Left colon (tissue), 2 donors: ENCODE measurements at places on chromosomes 11 and 22. TPM values are rescaled to one million over a fixed set of nuclear protein-coding genes. Genes with fewer than 3 reads are reported as not detected.

MTFP1 gene
- 34.9 TPM for total RNA-seq

- DNase-seq, result peak; percentile 93
These were observed 1.2 kb downstream of the SYVN1 start for GRCh38 chr11:65132988-65133700.

- DNase-seq, result peak; percentile 84
These were observed 51.0 kb upstream of the BARX2 start for GRCh38 chr11:129324533-129325175.

CDKN1C gene
- total RNA-seq, result 5.8 TPM

DUSP8 gene
- 27.2 TPM for total RNA-seq

- no peak for DNase-seq
These were observed 40.7 kb upstream of the POU2AF1 start for GRCh38 chr11:111419641-111420327.

GRCh38 chr11:121426476-121427399, 25.4 kb upstream of the SORL1 start:
- peak; percentile 72 for DNase-seq

OR51E2 gene
- total RNA-seq, result 0.84 TPM

- DNase-seq, result no peak
These were observed 77.4 kb downstream of the TRIM29 start for GRCh38 chr11:120060512-120060911.

GRCh38 chr11:10338287-10338686, 33.4 kb downstream of the ADM start:
- no peak for DNase-seq

- DNase-seq, result no peak
These were observed 6.9 kb upstream of the PHOX2A start for GRCh38 chr11:72250661-72251464.

DNA sequence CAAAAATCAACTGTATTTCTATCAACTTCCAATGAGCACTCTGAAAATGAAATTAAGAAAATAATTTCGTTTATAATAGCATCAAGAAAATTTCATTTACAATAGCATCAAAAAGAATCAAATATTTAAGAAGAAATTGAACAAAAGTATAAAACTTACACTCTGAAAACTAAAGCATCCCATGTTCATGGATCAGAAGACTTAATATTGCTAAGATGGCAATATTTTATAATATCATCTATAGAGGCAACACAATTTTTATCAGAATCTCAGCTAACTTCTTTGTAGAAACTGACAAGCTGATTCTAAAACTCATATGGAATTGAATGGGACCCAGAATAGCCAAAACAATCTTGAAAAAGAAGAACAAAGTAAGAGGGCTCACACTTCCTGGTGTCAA, 19.9 kb downstream of the NUP160 start:
- DNase-seq, result no peak

DNA sequence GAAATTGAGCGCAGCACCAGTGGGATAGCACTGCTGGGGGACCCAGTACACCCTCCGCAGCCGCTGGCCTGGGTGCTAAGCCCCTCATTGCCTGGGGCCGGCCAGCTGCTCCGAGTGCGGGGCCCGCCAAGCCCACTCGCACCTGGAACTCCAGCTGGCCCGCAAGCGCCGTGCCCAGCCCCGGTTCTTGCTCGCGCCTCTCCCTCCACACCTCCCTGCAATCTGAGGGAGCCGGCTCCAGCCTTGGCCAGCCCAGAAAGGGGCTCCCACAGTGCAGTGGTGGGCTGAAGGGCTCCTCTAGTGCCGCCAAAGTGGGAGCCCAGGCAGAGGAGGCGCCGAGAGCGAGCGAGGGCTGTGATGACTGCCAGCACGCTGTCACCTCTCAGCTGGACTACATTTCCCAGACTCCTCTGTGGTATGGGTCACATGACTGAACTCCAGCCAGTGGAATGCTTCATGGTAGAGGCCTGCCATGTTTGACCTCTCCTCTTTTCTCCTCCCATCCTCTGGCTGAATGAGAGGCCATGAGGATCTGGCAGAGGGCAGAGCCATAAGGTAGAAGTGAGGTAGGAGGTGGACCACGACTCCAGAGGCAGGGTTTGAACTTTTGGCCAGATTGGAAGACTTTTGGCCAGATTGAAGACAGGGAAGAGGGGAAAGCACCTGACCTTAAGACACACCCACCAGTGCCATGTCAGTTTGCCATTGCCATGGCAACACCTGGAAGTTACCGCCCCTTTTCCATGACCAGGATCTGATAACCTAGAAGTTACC, 6.2 kb downstream of the MRGPRD start:
- DNase-seq, result no peak

DGAT2 gene
- total RNA-seq, result 1.7 TPM

GAB4 gene
- not detected for total RNA-seq
